Left kidney (tissue), 8 donors: ENCODE measurements at places on chromosomes 5 and 9. TPM values are rescaled to one million over a fixed set of nuclear protein-coding genes. Genes with fewer than 3 reads are reported as not detected.

Gene ADGRD2
- 0.10 TPM for polyA plus RNA-seq

Gene RLN1
- 0.52 TPM for polyA plus RNA-seq

Gene HMCN2
- 0.98 TPM for polyA plus RNA-seq

GRCh38 chr5:95925939-95926338 is 35.7 kb downstream of the ELL2 start:
- no peak for DNase-seq
